Stimulated activated CD4-positive, alpha-beta T cell treated with anti-CD3 and anti-CD28 coated beads, Interleukin-1b, Interleukin-23, amount 100 ng/mL, for 48 hours (primary cell): ENCODE measurements at places on chromosomes 4 and X.
A peak's percentile ranks its signal among the peaks of the same experiment; 100 is the strongest.

GRCh38 chr4:37453999-37454800 is 209.7 kb downstream of the NWD2 start:
- DNase-seq: no peak

GRCh38 chrX:54926978-54927377 is 6.4 kb downstream of the TRO start:
- no peak for DNase-seq

DNA sequence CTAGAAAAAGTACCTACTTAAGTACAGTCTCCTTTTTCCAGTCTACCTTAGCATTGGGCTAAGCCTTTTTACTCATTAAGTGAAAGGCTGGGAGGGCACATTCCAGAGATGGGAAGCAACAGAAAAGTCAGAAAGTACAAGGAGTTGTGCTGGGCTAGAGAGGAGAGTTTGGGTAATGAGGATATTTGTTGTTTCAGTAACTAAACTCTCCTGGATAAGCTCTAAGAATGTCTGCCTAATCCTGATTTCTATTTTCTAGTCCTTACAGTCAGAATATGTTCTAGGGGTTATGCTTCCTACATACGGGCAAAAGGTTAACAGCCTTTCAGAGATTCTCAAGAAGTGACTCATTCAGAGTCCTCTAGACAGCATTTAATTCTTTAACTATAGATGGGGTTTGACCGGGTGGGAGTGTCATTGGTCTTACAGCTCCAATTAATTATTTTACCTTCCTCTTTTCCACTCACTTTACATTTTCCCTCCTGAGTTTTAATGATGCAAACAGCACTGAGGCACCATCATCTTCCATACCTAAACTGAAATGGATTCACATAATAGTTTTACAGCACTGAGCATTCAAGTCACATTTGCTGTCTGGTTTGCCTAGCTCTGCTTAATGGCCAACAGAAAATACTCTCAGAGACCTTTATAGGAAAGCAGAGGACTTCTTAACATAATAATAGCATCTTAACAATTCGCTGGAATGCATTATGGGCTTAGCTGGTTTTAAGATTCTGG is 42.9 kb downstream of the USP26 start:
- DNase-seq: no peak

DNA sequence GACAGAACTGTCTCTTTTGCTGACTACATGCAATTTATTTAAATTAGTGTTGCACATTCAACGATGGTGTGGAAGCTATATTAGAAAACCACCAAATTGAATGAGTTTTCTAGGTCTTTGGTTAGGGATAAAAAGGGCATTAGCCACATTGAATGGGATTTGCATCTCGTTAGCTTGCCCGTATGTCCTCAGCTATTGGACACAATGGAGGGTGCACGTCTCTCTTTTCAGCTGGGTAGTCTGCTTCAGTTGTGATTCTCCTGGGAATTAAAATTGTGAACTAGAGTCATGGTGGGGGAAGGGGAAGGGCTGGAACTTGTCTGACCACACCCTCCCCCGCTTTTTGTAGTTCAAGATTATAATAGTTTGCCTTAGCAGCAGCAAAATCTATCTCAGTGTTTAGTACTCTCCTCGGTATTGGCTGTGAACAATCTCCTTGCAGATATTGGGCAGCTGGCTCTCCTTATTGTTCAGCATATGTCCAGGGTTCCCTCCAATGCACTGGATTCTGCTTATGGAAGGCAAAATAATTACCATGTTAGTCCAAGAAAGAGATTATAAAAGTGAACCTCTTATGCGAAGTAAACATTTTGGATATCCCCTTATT is 23.3 kb downstream of the TRIM2 start:
- DNase-seq: no peak

GRCh38 chr4:101977076-101977475 is 186.5 kb downstream of the BANK1 start:
- DNase-seq: no peak

GRCh38 chrX:126137899-126138298 is 28.2 kb downstream of the DCAF12L2 start:
- no peak for DNase-seq

DNA sequence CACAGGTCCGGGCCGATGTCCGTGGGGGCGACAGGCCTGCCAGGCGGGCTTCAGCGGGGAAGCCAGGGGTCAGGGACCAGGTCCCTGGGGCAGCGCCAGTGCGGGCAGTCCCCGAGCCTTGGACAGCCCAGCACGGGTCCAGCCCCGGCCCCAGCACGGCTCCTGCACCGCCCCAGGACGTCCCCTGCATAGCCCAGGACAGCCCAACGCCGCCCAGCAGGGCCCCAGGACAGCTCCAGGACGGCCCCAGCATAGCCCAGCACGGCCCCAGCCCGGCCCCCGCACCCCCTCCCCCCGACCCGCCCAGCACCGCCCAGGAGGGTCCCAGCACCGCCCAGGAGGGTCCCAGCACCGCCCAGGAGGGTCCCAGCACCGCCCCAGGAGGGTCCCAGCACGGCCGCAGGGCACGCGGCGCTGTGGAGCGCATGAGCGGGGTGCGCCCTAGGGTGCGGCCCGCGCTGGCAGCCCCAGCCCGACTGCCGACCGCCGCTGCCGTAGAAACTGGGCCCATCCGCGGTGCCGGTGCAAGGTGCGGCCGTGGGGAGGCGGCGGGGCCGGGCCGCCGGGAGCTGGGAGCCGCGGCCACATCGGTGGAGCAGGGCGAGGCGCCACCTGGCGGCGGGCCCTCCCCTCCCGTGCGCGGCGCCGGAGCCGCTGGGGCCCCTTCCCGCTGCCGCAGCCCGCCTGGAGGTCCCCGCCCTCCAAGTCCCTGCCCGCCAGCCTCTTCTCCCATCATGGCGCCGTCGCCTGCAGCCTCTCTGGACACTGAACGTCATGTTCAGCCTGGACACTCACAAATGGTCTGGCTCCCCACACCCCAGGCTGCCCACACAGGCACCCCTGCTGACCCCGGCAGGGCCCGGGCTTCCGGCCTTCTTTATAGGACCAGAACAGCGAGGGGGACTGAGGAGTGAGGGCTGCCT is 106.8 kb upstream of the NKX1-1 start:
- DNase-seq: peak; percentile 44

- no peak for DNase-seq
Measured at GRCh38 chr4:2791518-2792395, 1.1 kb upstream of the SH3BP2 start.

DNA sequence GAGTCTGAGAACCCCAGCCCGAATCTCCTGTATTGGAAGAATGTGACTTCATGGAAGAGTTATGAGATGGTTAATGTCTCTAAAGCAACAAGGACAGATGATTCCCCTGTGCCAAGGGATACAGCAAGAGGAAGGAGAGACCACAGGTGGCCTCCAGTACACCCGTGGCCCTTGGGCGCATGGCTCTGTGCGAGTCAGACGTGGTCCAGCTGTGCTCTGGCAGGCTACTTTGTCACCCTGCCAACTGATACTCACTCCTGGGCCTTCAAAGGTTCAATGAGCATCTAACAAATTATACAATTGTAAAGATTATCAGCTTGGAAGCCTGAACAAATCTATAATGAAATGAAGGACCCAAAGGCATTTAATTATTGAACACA is 71.7 kb downstream of the NYX start:
- DNase-seq: no peak

GRCh38 chrX:105375816-105376215 is 155.3 kb upstream of the TEX13A start:
- no peak for DNase-seq

DNA sequence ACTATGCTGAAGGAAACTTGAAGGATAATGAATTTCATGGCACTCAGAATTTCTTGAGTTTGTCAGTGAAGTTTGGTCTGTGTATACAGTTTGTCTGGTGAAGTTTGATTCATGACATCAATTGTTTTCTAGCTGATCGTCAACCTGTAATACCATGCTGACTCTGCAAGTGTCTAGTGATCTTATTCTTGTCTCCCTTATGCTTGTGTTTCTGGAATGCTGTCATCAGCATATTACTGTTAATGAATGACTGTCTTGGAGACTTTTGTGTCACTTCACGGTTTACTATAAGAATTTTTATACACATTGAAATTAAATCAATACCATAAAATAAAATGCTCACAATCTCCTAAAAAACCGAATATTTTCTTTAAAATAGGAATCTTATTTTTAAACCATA is 779.0 kb downstream of the CCSER1 start:
- no peak for DNase-seq

GRCh38 chr4:143341186-143341755 is 4.6 kb downstream of the GAB1 start:
- no peak for DNase-seq

- DNase-seq: no peak
Measured at GRCh38 chrX:46168254-46168653, 377.0 kb downstream of the ZNF674 start.

DNA sequence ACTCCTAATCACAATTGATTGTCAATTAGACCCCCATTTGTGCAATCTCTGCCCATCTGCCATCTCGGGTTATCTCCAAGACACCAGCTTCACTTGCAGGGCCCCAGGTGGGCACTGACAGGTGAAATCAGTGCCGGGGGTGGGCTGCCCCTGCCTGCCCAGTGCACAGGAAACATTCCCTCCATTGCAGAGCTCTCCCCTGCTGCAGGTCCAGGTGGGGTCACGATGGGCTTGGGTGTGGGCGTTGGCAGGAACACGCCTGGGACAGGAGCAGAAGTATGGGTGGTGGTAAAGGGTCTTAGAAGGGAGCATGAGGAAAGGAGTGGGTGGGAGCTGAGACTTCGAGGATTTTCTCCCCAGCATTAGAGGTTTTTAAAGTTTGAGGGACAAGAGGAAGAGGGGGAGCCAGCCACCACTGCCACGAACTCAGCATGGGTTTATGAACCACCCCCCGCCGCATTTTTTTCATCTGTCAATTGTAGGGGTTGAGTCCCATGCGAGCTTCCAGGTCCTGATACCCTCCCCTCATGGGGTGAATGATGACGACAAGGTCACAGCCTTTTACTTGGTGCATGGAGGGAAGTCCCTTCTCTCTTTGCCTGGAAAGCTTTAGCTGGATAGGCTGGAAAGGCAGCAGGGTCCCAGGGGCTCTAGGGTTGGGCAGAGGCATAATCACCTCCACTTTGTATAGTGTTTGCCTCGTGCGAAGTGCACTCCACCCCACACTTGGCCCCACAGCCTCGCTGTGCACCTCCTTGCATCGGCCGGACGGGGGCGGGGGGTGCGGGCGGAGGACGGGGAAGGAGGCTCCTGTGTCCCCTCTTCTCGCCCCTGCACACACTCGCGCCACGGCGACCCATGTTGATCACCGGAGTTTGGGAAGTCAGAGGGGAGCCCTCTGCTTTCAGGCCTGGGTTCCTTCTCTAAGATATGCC is 3.5 kb upstream of the NKX1-1 start:
- no peak for DNase-seq

DNA sequence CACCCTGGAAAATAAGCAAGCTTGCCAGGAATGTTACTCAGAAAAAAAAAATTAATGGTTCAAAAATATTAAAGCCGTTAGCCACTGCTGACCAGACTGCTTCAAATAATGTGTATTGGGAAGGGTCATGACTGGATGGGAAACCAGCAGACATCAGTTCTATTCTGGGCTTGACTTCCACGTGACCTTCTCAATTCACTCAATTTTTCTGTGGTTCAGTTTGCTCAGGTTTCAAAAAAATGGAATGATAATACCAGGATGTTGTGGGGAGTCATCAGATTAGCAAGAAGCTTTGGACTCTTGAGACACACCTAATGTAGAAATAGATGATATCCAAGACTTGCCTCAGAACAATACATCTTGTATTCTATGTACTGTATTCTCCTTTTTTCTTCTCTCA is 541.9 kb upstream of the BOD1L1 start:
- DNase-seq: no peak

DNA sequence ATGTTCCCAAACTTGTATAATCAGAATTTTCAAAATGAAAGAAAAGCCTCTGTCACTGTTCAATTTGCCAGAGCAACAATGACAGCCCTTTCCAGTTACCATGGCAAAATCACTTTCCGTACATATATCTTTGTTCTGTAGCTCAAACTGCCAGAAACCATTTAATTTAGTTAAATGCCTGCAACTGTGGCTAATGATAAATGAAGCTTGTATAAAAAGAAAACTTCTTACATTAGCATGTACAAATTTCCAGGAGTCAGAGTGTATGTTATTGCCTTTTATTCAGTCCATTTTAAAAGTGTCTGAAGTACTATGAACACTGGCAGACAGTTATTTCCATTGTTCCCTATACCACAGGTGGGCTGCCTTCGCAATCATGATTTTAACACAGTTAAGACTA is 30.3 kb downstream of the ARAP2 start:
- DNase-seq: no peak

DNA sequence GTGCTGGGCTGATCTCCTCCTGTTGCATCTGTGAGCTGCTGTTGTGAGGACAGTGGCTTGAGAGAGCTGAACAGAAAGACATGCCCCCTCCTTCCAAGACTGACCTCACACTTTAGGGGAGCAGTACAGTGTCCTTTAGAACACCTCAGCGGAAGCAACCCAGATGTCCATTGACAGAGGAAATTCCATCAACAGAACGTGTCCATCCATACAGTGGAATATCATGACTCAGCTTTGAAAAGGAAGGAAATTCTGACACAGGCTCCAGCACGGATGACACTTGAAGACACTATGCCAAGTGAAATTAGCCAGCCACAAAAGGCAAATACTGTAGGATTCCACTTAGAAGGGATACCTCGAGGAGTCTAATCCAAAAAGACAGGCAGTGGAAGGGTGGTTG is 103.5 kb downstream of the GPR143 start:
- no peak for DNase-seq

- no peak for DNase-seq
Measured at GRCh38 chrX:63708801-63709200, 76.2 kb downstream of the ARHGEF9 start.

DNA sequence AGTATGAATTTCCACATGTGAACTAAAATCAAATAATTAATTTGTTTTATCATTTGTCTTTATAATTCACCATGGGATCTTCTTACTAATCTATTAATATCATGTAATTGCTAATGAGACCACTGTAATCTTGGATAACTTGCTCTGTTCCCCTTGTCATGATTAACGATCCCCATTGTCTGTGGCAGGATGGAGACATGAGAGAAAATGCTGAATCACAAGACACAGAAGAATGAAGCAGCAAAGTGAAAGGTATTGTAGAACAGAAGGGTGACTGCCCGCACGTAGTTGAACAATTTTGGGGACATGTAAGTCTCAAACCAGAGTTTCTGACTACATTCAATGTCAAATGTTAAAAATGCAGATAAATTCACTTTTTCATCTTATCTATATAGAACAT is 135.2 kb downstream of the EPHA5 start:
- DNase-seq: no peak

DNA sequence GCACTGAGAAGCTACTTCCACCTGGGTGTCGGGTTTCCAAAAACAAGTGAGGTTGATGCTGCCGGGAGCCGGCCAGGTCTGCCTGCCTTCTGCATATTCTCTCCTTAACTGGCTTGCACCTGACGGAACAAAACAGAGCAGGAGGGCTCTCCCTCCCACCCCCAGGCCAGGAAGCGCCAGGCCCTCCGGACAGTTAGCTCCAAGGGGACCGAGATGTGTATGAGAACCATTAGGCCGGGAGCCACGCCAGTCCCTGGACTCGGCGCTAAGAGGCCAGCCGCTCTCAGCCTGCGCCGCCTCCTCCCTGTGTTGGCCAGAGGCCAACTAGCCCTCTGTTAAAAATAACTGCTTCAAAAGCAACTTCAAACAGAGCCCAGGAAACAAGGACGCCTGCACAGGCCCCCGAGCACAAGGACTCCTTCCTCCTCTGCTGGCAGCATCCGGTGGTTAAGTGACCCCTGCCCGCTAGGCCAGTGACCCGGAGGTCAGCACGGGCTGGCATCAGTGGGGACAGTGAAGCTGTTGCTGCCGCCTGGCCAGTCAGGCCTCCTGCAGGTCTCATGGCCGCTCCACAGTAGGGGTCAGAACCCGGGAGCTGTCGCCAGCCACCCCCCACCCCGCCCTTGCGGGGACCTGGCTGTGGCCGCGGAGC is 107.9 kb downstream of the ABLIM2 start:
- DNase-seq: no peak

GRCh38 chrX:77740376-77740905 is 45.6 kb downstream of the ATRX start:
- DNase-seq: no peak
